Stimulated activated CD4-positive, alpha-beta T cell treated with anti-CD3 and anti-CD28 coated beads, TNF-alpha, amount 100 ng/mL, for 1 hour (primary cell): ENCODE measurements at places on chromosomes 3 and 15.

GRCh38 chr15:26438718-26439117, 334.1 kb downstream of the GABRB3 start:
- no peak for DNase-seq

GRCh38 chr3:185087419-185087818, 65.4 kb downstream of the C3orf70 start:
- no peak for DNase-seq

DNA sequence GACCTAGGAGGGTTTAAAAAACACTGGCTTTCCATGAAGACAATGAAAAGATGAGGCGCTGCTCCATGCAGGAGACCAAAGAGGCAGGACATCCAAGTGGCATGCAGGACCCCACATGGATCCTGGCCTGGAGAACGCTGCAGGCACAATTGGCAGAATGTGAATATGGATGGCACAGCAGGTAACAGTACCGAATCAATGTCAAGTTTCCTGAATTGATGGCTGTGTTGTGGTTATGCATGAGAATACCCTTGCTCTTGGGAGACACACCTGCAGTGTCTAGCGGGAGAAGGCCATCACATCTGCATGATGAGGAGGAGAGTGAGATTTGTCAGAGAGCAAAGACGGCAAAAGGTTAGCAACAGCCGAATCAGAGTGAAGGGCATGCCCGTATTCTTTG, 74.3 kb upstream of the SEC13 start:
- DNase-seq, result no peak

GRCh38 chr15:66369773-66370651, 13.5 kb upstream of the TIPIN start:
- DNase-seq, result no peak

GRCh38 chr3:123706871-123707270, 122.0 kb upstream of the HACD2 start:
- no peak for DNase-seq

DNA sequence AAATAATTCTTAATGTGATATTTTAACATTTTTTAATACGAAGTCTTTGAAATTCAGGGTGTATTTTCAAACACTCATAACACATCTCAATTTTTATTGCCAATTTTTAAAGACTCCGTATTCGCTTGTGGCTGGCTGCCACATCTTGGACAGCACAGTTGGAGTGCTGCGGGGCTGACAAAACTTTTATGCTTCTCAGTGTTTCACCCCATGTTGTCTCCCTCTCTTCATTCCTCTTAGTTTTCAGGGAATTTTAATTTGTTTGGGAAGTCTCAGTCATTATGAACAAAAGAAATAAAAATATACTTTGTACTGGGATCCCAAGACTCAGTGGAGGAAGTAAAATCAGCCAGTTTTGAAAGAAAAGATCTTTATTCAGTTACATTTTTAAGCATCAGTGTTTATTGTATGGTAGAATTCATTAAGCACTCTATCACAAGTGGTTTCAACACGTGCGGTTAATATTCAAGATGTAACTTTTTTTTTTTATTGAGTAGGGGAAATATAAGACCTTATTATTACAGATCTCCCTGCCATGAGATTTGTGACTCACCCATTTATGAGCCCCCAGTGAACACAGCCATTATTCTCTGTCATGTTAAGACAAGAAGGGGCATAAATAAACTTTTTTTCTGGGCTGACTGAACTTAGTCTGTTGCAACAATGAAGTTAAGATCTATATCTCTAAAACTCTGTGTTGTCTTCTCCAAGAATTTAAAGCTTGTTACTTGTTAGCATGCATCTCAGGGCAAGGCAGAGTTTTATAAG, 26.8 kb downstream of the KAT2B start:
- no peak for DNase-seq

DNA sequence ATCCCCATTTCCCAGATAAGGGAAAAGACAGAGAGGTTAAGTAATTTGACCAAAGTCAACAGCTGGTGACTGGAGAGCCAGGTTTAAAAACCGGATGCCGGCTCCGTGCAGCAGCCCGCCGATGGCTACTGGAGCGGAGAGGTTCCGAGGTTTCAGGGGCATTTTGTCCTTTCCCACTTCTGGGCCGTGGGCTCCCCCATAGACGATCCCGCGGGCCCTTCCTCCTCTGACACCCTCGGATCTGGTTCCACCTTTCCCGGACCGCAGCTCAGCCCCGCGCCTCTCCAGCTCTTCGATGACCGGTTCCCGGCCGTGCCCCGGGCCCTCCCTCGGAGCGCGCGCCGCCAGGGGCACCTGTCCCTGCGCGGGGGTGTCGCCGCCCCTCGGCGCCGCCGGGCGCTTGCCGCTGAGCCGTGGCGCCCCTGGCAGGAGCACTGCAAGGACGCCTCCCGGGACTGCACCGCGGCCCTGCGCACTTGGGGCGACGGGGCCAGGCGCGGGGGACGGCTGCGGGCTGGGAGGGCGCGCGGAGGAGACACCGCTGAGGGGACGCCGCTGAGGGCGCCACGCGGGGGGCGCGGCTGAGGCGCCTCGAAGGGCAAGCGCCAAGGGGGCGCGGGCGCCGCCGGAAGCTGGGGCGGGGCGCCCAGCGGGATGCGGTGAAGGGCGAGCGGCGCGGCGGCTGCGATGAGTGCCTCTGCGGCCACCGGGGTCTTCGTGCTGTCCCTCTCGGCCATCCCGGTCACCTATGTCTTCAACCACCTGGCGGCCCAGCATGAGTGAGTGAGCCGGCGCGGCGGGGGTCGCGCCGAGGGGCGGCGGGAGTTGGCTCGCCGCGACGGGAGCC, at the start of gene TM6SF1:
Gene TM6SF1, plus strand, starts transcription at position 652 of the 847 bp plus-strand sequence. Its CDS starts 36 bp downstream, at position 688.
- DNase-seq, result no peak
